Activated CD4-positive, alpha-beta T cell treated with anti-CD3 and anti-CD28 coated beads, Interleukin-2, amount 50 U/mL, for 24 hours (primary cell): ENCODE measurements at places on chromosomes 3 and 15.

- DNase-seq = no peak
Measured at GRCh38 chr3:81743096-81744025, 18.1 kb downstream of the GBE1 start.

DNA sequence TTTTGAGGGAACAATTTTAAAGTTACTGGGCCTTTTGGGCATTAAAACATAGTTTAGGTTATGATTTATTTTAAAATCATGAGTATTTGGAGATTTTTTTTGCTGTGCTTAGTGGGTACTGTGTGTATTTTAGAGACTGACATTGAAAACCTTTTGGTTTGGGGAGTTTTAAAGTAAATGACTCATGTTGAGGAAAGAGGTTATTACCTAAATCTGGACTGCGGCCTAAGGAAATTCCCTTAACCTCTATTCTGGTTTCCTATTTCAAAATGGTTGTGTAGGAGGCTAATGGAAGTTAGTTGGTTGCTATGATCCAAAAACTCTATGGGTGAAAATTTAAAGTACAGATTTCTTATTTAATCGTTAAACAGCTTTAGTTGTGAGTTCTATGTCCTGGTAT, 57.3 kb upstream of the DPH6 start:
- no peak for DNase-seq

DNA sequence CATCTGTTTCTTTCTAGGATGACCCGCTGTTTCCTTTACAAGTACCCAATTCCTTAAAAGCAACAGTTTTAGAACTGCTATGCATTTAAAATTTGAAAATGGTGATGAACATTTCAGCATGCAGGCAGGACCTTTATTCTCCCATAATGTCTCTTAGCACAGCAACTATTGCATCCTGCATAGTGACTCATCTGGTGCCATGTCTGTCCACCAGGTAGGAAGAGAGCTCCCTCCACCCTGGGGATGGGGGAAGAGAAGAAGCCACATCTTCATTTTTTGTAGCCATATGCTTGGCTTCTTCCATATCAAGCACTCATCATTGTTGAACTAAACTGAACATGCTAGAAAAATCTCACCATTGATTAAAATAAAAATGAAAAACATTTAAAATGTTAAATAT, 9.9 kb downstream of the GPR15 start:
- DNase-seq = no peak

DNA sequence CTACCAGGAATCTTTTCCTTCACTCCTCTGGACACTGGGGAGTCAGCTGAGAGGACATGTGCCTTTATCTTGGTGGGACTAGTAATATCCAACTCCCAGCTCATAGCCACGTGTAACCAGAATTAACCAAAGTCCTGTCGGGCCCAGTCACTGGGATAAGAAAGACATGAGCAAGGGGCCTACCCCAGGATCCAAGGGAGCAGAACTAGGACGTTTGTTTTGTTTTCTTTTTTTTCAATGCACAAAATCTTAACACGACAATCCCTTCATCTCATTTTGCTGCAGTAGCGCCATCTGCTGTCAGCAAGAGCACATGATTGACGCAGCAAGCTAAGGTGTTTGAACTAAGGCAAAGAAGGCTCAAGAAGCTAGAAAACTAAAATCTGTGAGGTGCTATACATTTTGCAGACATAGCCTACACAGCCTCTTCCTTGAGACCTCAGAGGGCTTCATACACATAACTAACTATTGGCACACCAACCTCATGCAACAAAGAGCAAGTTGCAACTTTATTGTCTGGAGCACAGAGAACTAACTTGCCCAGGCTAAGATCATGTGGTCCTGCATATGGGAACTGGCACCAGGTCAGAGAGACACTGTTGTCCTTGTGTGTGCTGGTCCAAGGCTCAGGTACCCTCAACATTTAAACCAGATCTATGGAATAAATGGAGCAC, 43.6 kb downstream of the RLBP1 start:
- DNase-seq = peak; percentile 66

GRCh38 chr3:155404486-155404885, 111.0 kb upstream of the STRIT1 start:
- no peak for DNase-seq

GRCh38 chr15:100900136-100900794, 18.9 kb upstream of the LRRK1 start:
- no peak for DNase-seq

GRCh38 chr3:169529013-169529412, 134.5 kb downstream of the MECOM start:
- no peak for DNase-seq

- DNase-seq = no peak
Measured at GRCh38 chr3:58041826-58042324, 33.7 kb downstream of the FLNB start.

GRCh38 chr15:88187195-88187594, 69.3 kb downstream of the NTRK3 start:
- no peak for DNase-seq

DNA sequence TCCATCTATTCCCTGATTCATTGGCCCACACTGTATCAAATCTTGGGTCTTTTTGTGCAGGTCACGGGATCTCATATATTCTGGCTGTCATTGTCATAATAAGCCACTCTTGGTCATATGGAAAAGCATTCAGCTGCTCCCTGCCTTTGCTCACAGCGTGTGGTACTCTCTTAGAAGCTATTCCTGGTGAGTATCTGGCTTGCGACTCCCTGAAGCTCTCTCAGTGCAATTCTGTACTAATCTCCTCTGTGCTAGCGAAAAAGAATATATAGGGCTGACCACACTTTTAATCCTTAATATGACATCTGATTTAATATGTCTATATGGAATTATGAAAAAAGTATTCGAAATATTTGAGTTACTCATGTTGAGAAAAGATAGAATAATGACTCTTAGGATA, 440.8 kb upstream of the GBE1 start:
- no peak for DNase-seq

DNA sequence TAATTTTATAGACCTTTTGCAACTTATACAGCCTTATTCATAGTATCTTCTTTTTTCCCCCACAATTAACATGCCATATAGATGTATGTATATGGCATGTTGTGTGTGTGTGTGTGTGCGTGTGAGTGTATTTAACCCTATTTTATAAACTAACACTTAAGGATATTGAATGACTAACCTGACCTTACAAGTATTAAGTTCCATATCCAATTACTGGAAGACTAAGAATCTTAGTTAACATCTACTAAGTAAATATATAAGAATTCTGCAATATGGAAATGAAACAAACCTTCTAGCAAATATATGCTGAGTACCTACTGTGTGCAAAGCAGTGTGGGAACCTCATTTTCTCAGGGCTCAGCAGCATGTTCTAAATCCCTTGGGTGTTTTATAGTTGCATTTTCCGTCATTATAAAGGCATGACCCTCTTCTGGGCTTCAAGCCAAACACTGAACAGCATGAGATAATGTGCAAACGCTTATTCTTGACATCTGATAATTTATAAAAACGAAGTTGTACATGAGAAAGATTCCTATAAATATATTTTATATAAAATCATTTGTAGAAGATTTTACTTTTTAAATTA, 105.5 kb downstream of the NLGN1 start:
- no peak for DNase-seq

DNA sequence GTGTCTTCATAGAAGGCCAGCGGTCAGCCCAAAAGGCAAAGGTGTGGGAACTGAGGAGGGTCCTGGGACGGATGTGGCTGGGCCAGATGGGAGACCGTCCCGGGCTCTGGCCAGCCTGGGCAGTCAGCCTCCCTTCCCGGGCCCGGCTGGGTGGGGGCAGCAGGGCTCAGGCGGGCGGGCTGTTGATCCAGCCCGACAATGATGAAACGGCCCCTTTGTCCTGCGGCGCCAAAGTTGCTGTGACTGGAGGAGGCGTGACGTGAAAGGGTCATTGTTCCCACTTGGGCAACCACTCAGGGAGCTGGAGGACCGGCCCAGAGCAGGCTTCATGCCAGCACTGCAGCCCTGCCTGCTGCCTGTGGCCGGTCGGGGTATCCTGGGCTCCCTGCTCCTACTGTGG, 16.5 kb downstream of the DUSP7 start:
- no peak for DNase-seq

GRCh38 chr3:171851660-171852058, 8.5 kb downstream of the TMEM212 start:
- no peak for DNase-seq

GRCh38 chr3:43231276-43232000, 54.9 kb upstream of the SNRK start:
- no peak for DNase-seq

DNA sequence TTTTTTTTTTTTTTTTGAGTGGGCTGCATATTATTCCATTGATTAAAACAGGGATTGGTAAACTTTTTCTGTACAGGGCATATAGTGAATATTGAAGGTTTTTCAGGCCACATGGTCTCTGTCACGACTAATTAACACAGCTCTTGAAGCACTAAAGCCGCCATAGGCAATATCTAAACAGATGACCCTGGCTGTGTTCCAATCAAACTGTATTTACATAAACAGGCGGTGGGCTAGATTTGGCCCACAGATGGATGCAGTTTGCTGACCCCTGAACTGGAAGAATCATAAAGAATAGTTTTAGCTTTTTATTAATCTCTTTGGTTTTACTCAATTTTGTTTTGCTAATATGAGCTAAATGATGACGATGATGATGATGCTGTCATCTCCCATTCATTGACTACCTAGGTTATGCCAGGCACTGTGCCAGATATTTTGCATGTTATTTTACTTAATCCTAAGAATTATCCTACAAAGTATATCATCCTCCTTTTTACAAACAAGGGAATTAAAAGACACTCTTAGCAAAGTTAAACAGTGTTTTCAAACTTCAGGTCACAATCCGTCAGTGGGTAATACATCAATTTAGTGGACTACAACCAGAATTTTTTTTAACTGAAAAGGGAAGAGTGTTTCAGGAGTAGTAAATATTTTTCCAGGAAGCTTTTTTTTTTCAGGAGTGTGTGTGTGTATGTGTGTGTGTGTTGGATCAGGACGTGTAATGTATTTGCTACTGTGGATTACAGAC, 54.3 kb downstream of the LMCD1 start:
- DNase-seq = no peak

DNA sequence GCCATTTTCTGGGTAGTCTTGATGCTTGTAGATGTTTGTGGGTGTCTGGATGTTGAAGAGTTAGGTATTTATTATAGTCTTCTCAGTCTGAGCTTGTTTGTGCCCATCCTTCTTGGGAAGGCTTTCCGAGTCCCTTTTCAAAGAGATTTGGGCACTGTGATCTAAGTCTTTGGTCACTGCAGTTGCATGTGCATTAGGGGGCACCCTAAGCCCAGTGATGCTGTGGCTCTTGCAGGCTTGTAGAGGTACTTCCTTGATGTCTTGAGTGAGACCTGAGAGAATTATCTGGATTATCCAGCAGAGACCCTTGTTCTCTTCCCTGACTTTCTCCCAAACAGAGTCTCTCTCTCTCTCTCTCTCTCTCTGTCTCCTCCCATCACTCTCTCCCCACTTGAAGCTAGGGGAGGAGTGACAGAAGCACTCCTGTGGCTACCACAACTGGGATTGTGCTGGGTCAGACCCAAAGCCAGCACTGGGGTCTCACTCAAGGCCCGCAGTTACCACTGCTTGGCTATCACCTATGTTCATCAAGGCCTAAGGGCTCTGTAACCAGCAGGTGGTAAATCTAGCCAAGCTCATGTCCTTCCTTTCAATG, 68.5 kb downstream of the TMCO5A start:
- no peak for DNase-seq

DNA sequence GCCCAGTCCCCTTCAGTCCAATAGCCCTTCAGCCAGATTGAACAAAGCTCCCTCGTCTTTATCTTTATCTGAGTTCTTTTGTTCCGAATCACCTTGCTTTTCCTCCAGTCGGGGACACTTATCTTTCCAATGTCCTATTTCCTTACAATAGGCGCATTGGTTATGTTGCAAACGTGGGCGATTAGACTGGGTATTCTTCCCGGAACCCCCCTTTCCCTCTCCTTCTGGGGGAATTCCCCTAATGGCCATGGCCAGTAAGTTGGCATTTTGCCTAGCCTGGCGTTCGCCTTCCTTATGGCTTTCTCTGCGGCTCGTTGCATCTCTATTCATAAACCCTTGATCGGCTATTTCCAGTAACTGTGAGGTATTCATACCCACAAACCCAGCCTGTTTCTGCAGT, 82.2 kb upstream of the VEPH1 start:
- no peak for DNase-seq

GRCh38 chr3:128237348-128238183, 84.3 kb downstream of the EEFSEC start:
- no peak for DNase-seq

DNA sequence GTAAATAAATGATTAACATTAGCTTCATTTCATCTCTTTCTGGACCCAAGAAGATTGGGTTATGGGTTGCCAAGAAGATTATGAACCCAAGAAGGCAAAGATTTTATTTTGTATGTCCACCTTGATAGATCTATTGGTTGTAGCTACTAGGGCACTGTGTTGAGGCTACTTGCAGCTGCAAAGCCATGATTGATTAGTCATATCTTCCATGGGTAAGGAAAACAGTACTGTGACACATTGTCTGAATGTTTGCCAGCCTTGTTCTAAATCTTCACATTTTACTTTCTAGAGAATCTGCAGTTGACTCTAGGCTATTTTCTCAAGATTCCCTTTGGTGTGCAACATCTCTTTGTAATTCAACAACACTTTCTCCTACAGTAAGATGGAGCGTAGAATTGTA, 229.2 kb upstream of the KCNH8 start:
- DNase-seq = no peak

DNA sequence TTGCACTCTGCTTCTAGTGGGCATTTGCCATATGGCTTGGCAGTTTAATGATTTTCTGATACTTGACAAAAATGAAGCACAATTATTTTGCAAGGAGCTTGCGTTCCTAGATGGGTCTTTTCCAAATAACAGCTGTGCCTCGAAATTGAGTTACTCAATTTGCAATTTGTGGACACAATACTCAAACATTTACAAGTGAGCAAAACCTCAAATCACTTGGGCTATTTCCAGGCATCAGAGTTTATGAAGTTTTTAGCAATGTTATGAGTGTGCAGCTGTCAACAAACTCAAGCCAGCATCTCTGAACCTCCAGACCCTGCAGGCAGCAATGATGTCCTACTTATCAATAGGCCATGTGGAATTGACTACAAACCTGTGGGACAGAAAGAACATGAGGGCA, 41.3 kb downstream of the NMNAT3 start:
- no peak for DNase-seq

- no peak for DNase-seq
Measured at GRCh38 chr3:46484388-46484787, 13.4 kb upstream of the RTP3 start.

GRCh38 chr3:64916192-64916798, 228.5 kb upstream of the ADAMTS9 start:
- no peak for DNase-seq

GRCh38 chr3:8341821-8342247, 159.8 kb upstream of the LMCD1 start:
- no peak for DNase-seq

- no peak for DNase-seq
Measured at GRCh38 chr3:117919621-117920020, 1115.0 kb downstream of the IGSF11 start.

GRCh38 chr3:40713306-40713705, 188.5 kb downstream of the ZNF621 start:
- no peak for DNase-seq

- no peak for DNase-seq
Measured at GRCh38 chr15:70427167-70428120, 329.7 kb upstream of the TLE3 start.

- no peak for DNase-seq
Measured at GRCh38 chr15:43286074-43286473, 19.3 kb upstream of the TGM5 start.

- no peak for DNase-seq
Measured at GRCh38 chr3:101536266-101536665, 23.3 kb upstream of the SENP7 start.
